ENCODE measurements at places on chromosomes 3 and 15.

- no peak for DNase-seq
Measured at GRCh38 chr3:171028779-171029232, 2.3 kb upstream of the SLC2A2 start.

DNA sequence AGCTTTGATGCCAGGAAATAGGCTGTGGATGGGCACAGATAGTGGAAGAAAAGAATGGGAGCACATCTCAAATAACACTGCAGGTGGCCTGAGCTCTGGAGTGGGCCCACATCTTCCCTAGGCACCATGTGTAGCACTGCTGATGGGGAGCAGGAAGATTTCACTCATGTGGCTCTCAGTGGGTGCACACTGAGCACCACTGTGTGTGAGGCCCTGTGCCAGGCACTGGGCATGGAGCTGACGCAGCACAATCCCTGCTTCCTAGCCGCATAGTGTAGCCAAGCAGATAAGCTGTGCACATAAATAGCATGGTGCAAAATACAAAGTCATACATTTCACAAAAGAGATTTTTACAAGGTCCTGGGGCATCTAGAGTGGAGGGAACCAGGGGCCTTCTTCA lies 101.6 kb downstream of the MOBP start:
- DNase-seq, result no peak

GRCh38 chr3:14900881-14901873 lies 46.2 kb upstream of the NR2C2 start:
- DNase-seq, result no peak

DNA sequence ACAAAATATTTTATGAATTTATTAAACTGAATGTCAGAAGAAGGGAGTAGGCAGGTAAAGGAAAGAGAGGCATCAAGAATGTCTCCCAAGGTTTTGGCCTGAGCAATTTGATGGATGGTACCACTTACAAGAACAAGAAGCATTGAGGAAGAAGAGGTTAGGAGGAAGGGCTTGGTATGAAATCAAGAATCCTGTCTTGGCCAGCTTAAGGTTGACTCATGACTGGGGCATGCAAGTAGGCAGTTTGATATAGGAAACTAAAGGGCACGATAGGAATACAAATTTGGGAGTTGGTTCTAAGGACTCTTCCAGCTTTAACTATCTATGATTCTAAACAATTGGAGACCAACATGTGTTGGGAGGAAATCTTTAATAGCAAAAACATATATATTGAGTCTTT lies 79.1 kb downstream of the NTRK3 start:
- no peak for DNase-seq

GRCh38 chr3:129793942-129794310 lies 99.6 kb downstream of the TMCC1 start:
- DNase-seq, result no peak

DNA sequence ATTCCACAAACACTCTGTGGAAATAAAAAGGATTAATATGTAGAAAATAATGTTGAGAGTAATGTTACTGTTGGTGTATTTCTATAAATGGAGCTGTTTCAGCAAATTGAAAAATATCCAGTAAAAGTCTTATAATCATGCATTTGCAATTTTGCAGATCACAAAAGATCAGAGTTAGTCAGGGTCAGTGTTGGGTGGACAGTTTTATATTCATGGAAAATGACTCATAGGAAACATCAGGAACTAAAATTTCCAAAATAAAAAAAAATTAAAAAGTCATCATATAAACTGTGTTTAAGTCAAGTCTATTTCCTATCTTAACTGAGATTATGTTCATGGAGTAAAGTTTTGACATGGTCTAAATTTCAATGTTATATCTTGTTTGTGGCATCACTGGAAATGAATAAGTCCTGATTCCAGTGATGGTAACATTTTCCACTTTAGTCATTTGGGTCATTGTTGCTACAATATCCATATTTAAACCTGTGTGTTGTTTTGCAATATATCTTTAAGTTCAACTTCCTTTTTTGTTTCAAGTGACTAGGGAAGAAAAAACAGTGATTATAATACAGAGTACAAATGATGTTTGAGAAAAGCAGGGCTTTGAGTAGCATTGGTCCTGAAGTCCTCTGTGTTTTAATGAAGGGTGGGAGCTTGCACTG lies 37.8 kb downstream of the MITF start:
- DNase-seq, result no peak

- DNase-seq, result peak; percentile 9
Measured at GRCh38 chr3:124772081-124772831, 42.0 kb downstream of the UMPS start.

DNA sequence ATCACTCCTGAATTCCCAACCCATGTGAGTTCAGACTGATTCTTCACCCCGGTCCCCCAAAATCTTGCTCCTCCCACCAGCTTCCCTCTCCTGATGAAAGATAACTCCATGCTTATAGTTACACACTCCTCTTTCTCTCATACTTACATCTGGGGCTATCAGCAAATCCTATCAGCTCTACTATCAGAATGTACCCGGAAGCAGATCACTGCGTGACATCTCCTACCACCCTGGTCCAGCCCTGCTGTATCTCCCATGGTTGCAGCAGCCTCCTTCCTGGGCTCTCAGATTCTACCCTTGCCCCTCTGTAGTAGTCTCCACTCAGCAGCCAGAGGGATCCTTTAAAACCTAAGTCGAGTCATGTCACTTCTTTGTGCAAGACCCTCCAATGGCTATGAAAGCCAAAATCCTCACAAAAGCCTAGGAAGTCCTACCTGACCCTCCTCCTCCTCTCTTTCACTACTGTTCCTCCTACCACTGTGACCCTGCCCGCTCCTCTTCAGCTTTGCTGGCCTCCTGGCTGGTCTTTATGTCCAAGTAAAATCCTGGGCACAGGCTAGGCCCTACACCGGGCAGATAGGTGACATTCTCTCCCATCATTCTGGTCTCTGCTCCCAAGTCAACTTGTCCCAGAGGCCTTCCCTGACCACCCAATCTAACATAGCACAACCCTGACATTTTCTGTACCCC lies 16.2 kb downstream of the XIRP1 start:
- DNase-seq, result no peak

DNA sequence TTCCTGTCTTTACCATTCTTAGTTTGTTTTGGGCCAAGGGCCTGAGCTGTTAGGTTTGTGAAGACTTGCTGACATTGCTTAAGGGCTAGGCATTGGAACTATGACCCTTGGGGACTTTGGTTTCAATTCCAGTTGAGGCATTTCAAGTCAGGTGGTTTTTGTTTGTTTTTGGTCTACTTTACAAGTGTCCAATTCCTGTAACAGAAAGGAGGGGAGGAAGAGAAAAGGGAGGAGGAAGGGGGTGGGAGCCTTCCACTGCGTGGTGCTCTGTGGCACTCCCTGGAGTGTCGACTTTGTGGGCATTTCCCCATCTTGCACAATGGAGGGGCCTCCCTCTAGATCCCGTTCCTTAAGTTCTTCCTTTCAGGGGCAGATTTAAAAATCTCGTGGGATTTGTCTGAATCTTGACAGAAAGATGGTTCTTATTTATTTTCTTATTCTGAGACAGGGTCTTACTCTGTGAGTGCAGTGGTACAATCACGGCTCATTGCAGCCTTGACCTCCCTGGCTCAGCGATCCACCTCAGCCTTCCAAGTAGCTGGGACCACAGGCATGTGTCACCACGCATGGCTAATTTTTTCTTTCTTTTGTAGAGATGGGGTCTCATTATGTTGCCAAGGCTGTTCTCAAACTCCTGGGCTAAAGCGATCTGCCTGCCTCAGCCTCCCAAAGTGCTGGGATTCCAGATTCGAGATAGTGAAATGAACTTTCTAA lies 59.5 kb upstream of the RYK start:
- DNase-seq, result no peak

DNA sequence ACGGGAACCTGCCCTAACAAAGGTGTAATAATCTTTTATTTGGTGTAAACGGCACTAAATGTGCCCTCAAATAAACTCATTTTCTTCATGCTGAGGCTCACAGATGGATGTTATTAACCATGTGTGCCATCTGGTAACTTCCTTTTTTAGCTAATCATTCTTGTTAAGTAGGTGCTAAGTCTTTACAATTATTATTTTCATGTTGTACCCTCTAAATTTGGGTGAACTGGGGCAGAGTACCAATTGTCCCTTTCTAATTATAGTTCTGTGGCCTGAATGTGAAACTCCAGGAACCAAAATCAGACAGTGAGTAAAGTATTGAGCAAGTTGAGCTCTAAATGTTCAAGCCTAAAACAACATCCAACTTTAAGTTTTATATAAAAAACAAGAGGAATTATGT lies 220.7 kb upstream of the CADM2 start:
- DNase-seq, result no peak

DNA sequence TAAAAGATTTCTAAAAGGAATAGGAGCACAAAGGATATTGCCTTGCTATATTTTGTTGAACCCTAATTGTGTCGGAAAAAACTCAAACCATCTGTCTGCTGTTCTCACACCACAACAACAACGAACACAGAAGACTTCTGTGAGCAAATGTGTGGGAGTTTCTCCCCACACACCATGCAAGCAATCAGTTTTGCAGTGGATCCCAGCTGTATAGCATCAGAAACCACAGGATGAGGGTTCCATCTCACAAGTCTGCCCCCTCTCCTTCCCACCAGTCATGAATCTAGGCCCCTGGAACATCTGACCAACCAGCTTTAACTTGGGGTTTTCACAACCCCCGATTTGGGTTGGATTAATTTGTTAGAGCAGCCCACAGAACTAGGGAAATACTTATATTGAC lies 91.3 kb upstream of the SLC4A7 start:
- DNase-seq, result no peak

GRCh38 chr3:81237181-81237580 lies 524.3 kb downstream of the GBE1 start:
- DNase-seq, result no peak

DNA sequence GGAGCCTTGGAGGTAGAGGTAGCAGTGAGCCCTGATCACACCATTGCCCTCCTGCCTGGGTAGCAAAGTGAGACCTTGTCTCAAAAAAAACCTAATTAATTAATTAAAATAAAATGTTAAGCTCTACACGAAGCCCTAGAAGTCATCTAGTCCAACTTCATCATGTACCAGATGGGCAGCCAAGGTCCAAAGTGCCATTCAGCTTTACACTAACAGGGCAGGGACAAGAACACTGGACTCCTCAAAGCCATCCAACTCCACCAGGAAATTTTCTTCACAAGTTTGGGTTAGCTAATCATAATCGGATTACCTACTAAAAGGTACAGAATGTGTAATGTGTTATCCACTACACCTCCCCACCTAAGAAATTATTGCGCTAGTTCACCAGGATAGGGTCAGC lies 48.8 kb downstream of the WWTR1 start:
- no peak for DNase-seq

GRCh38 chr15:55823191-55823670 lies 80.3 kb upstream of the PRTG start:
- no peak for DNase-seq

GRCh38 chr3:60453326-60453725 lies 797.9 kb downstream of the FHIT start:
- DNase-seq, result no peak

DNA sequence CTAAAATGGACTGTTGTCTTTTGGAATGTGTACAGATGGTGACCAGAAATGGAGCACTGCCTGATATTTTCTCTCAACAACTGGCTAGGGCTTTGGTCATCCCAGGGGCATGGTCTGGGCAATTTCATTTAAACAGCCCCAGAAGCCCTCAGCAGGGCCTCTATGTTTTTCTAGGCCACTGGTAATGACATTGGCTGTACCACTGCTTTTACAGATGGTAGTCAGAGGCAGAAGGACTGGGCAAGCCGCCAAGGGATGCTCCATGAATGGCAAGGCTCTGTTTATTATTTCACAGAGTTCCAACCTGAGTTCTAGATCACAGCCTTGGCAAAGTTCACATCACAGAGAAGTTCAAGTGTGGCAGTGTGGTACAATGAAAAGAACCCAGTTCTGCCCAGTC lies 37.0 kb upstream of the LMCD1 start:
- no peak for DNase-seq

GRCh38 chr3:37556789-37557301 lies 304.8 kb upstream of the CTDSPL start:
- DNase-seq, result no peak

GRCh38 chr15:99249270-99249841 lies at the start of gene TTC23:
Gene TTC23 (minus strand): TSS chr15:99249581. CDS start chr15:99228712, 20,869 bp downstream.
- no peak for DNase-seq

- no peak for DNase-seq
Measured at GRCh38 chr3:127815641-127816605, 6.4 kb downstream of the MGLL start.

Data from activated effector memory CD4-positive, alpha-beta T cell treated with anti-CD3 and anti-CD28 coated beads, Interleukin-2, amount 50 U/mL, for 16 hours (primary cell).